Vagina (tissue), 2 donors: ENCODE measurements at places on chromosomes 5 and 9.

DNA sequence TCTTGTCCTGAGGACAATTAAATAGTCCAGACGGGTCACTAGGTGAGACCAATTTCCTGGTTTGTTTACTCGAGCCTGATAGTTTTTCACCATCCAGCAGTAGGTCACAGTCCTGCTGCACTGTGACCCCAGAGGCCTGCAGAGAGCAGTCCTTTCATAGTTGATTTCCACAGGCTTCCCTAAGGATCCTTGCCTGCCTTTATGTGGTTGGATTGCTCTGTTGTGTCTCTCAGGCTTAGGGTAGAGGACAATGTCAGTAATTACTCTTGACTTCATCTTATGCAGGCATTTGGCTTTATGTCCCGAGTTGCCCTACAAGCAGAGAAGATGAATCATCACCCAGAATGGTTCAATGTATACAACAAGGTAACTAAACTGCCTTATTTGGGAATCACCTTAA, 9.0 kb upstream of the CATSPER3 start:
- no peak for DNase-seq

- no peak for DNase-seq
Measured at GRCh38 chr9:121143771-121144170, 57.9 kb downstream of the RAB14 start.

GRCh38 chr5:124524552-124525232, 221.7 kb downstream of the ZNF608 start:
- DNase-seq = no peak

DNA sequence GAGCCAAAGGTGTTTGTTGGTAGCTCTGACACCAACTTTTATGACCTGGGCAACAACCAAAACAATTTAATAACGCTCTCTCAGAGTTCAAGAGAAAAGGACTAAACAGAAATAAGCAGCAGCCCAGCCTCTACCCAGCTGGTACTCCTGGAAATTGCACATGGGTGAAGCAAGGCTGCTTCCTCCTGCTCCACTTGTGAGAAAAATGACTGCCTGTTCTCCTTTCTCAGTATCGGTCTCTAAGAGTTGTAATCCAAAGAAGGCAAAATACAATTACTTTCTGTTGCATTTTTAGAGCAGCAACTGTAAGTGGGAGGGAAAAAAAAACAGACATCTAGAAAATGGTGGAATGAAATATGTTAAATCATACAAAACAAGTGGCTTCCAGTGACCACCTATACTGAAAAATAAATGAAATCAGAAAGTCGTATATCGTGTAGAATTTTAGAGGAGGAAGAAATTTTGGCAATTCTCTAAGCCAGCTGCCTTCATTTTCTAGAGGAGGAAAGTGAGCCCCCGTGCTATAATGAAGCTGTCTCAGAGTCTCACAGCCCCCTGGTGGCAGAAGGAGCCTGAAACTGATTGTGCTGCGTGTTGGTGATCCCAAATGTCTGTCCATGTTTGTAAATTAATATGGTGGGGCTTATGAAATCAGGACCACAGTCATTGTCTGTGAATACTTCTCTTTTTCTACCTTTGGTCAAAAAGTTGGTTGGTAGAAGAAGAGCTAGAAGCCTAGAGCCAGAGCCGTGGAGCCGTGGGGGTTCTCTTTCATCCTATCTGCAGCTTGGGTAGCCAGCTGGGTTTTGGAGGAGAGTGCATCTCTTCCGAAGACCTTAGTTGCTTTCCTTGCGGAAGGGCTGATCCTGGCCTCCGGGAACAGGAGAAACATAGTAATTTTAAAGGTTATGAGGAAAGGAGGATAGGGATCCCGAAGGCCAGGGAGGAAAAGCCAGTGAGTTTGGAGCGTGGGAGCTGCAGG, 139.9 kb downstream of the PIP5K1B start:
- no peak for DNase-seq

DNA sequence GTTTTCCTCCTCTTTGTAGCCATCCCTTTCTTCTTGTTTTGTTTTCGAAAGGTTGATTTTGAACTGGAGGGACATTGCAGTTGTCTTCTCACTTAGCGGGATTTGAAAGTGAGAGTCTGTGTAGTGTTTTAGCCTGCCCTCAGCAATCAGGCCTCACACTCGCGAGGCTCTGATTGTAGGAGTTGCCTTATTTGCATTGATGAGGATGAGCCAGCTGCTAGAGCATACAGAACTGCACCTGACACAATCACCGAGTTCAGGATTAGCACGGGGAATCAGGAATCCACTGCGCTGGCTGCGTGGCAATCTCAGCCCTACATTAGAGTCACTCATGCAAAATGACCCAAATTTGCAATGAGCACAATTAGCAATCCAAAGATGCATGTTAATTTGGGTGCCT, 122.5 kb upstream of the TMEM161B start:
- no peak for DNase-seq
